GM18507 (cell line): ENCODE measurements at places on chromosomes 3 and 15.

GRCh38 chr3:113439606-113440005 is 1.7 kb downstream of the CFAP44 start:
- no peak for DNase-seq

DNA sequence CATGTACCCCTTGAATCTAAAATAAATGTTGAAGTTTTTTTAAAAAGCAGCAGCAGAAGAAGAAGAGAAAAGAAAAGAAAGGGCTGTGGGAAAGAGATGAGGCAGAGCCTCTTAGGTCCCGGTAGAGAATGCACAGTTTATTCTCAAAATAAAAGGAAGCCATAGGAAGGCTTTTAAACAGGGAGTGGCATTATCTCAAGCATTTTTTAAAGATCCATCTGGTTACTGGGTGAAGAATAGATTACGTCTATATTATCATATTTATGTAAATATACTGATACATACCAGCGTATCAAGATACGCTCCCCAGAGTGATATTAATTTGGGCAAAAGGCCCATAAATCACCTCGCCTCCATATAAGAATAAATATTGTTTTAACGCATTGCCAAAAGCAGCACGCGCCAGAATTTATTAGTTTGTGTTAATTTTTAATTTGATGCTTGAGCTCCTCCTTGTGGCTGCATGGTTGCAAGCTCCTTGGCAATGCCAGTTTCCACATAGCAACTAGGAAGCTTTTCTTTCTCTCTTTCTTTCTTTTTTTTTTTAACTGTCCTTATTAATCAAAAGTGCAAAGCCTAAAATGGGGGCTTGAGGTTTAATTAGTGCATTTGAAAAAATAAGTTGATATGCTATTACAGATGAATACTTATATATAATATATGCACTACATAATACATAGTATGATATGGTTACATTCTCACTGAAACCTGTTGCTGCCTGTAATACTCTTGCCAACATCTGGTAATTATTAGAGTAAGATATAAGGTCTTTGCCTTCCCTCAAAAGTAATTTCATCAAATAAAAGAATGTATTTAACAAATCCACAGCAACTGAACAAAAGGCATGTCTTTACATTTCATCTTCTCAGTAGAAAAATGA is 242.8 kb upstream of the UBE2E2 start:
- DNase-seq, result no peak

DNA sequence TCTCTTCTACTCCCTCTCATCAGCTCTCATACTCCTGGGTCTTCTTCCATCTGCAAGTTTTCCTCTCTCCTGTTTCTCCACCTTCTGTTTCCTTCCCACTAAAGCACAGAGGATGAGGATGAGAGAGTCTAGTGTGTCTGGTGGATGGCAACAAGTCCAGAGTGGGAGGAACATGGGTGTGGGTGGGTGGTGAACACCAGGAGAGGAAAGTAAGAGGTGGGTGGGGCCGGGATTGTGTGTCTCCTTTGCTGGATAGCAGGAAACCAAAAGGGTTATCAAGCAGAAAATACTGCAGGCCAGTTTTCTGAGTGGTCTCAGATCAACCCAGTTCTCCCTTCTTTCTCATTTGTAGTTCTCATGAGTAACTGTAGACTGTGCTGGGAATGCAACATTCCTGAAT is 52.9 kb upstream of the EPHB1 start:
- no peak for DNase-seq

DNA sequence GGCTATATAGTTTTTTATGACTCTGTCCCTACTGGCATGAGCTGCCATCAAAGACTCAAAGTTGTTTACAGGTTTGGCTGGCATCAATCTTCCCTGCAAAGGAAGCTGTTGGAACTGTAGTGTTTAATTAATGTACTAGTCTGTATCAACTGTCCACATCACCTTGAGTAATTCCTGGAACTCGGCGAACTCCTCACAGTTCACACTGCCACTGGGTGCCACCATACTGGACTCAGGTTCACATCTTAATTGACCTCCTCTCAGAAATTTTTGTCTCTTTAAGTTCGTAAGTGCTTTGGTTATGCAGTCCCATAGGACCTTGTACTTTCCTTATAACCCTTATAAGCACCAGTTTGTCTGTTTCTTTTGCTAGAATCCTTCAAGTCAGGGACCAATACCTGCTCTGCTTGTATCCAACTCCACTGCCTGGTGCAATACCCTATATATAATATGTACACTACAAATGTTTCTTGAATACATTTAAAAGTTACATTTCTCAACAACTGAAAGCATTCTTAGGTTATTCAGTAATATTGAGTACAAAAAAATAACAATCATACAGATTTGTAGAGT is 3.2 kb downstream of the HIGD1A start:
- DNase-seq, result no peak

DNA sequence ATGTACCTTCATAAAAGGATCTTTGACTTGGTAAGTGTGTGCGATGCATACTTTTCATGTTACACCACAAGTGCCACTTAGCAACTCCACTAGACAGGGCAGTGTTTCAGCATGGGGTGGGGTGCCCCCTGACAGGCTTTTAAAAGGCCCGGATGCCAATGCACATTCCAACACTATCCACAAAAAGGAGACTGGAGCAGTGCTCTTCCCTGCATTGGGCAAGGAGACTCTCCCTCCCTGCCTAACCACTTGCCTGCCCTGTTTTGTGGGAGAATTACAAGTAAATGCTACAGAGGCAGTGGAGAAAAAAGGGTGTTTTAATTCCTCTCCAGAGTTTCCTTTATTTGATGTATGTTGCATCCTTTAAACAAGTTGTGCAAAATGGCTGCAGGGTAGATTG is 1.7 kb upstream of the RARB start:
- DNase-seq, result no peak

DNA sequence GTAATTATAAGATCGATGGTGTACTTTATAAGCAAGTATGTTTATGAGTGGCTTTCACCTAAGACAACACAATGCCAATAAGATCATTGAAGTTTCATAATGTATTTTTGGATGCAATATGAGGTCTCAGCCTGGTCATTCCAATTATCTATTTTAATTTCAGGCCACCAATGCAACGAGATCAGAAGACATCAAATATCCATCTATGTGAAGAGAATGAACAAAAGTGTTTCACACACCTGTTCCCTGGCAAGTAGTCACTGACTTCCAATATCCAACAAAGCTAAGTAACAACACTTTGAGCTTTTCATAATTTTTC is 53.6 kb upstream of the TMCO5A start:
- no peak for DNase-seq

DNA sequence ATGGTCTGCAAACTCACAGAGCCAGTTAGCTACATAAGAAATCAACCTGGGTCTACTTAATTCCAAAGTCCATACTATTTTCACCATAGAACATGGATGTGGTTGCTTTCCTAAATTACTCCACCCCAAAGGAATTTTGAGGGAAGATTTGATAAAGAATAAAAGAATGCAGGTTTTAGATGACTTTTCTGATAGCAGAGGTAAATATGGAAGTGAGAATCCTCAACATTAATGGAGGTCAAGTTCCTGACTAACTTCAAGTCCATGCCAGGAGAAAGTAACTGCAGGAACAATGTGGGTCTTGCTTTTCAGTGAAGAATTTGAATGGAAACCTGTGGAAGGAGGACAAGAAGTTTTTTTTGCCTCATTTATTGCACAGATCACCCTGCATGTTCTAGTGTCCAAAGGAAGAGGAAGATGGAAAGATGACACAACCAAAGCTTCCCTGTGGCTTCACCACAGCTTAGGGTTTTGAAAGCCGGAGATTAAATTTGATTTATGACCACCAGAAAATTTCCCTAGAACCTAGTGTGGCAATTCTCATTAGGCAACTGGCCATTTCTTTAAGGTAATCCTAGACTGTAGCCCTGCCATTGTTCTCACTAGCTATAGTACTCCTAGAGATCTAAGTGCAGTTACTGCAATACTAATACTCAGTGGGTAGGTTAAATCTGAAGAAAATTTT is 429.7 kb downstream of the RAP2B start:
- DNase-seq, result no peak

DNA sequence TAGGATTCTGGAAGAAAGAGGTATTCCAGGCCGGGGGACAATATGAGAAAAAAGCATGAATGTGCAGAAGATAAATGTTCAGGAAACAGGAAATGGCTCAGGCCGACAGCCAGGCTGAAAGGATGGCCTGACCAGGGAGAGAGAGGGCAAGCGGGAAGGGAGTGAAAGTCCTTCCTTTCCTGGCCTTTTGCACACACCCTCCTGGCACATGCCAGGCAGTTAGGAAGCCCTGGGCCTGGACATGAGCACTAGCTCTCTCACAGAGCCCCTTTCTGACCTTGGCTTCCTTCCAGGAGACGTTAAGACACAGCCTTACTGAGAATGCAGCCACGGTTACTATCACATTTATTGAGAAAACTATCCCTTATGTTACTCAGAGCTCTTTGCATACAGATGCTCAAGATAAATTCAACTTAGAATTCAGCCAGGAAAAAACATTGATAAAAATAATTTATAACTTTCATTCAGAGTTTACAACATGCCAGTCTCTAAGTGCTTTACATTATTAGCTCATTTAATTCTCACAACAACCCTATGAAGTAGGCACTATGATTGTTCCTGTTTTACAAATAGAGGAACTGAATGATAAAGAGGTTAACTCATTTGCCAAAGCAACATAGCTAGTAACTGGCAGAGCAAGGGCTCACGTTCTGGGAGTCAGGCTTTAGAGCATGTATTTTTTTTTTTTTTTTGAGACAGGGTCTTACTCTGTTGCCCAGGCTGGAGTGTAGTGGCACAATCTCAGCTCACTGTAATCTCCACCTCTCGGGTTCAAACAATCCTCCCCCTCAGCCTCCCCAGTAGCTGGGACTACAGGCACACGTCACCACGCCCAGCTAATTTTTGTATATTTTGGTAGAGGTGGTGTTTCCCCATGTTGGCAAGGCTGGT is 39.4 kb upstream of the SMAD3 start:
- DNase-seq, result no peak

- no peak for DNase-seq
Measured at GRCh38 chr3:160874736-160875135, 118.7 kb downstream of the PPM1L start.

DNA sequence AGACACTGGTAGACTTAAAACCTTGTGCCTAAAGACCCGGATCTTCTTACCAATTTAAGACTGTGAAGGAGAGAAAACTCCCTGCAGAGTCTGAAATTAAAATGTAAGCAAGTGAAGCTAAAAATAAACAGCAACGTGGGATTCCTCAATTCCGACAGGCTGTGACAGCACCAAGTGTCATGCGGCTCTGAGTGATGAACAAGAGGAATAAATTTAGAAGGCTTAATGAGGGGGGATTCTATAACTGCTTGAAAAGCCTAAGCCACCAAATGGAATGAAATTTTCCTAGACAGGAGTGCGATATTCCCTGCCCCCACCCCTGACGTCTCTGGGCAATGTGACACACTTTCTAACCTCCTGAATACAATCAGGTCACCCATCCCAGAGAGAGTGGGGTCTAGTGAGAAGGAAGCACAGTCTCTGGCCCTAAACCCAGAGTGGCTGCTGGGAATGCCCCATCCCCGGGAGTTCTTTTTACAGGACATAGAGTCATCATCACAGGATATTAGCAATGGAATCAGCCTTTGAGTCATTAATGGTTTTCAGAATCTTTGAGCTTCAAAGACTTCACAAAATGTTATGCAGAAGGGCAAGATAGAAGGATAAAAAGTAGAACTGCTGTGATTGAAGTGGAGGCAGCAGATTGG is 114.3 kb downstream of the EDEM1 start:
- no peak for DNase-seq

DNA sequence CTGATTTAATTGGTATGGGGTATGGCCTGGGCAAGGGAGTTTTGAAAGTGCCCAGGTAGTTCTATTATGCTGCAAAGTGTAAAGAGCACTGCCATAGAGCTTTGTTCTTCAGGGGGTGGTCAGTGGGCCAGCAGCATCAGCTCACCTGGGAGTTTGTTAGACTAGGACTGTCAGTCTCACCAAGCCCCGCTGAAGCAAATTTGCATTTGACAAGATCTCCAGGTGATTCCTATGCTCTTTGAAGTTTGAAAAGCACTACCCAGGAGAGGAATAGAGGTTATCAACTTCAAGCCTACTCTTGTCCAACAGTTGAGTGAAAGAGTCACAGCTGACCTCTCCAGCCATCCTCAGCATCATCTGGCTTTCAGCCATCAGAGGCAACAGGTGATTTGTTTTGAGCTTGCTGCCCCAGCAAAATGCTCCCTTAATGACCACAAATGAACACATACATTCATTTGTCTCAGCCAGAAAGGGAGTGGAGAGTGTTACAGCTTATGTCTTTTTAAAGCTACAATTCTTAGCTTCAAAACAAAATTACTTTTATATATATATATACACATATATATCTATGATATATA is 8.0 kb downstream of the ZSCAN2 start:
- DNase-seq, result no peak

DNA sequence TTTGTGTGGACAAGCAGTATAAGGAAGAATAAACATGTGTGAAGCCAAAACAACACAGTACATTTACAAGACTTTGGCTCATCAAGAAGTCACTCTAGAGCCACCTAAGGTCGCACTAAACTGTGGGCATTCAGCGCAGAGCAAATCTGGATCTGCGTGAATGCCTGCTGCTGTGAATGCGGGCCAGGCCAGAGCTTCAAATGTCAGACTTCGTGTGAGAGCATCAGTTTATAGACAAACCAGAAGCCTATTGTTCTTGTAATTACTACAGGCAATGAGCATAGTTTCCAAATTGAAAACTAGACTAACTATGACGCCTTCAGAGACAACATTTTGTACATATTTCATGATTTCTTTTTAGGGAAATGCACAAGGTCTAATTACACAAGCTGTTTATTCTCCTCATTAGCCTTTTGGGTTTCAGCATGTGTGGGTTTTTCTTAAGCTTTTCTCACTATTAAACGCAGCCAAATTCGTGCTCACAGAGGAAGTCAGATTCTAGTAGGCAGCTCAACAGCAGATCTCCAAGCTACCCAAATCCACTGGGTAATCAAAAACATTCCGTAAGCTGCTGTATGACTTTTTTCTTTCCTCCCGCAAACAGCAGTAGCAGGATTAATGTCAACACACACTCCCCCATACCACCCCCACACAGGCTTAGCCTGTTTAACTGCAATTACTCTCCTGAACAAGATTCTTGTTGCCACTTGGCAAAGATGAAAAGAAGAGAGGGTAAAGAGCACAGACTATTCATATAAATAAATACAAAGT is 84.5 kb upstream of the SETMAR start:
- DNase-seq, result no peak

GRCh38 chr3:54874816-54875556 is 52.9 kb downstream of the LRTM1 start:
- DNase-seq, result no peak

- DNase-seq, result no peak
Measured at GRCh38 chr3:45635475-45636256, 41.1 kb downstream of the LIMD1 start.
